Activated naive CD4-positive, alpha-beta T cell treated with anti-CD3 and anti-CD28 coated beads, Interleukin-2, amount 10 ng/mL, durations not matched to agents 7 days and 5 days (primary cell): ENCODE measurements at places on chromosomes 4 and X.

GRCh38 chrX:48599341-48599740, 2.0 kb downstream of the WDR13 start:
- no peak for DNase-seq

DNA sequence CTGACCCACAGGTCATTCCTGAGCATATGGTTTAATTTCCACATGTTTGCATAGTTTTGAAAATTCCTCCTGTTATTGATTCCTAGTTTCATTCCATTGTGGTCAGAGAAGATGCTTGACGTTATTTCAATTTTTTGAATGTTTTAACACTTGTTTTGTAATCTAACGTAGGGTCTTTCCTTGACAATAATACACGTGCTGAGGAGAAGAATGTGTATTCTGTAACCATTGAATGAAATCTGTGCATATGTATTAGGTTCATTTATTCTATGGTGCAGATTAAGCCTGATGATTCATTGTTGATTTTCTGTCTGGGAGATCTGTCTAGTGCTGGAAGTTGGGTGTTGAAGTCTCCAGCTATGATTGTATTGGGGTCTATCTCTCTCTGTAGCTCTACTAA, 486.4 kb upstream of the RPS6KA3 start:
- no peak for DNase-seq

DNA sequence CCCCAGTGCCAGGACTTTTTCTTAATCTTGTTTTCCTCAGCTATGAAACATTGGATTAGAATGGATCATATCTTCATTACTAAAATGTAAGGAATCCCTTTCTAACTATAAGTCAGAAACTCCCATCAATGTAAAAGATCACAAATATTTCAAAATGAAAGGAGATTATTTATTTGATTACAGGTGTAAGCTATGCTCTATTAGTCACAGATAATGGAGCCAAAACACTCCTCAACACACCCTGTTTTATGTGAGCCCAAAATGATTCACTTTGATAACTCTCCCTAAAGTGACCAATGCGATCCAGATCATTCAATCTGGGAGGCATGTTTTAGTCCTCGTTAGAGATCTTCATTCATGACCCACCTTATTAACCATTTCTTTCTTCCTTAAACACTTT, 566.7 kb upstream of the TENM3 start:
- no peak for DNase-seq

DNA sequence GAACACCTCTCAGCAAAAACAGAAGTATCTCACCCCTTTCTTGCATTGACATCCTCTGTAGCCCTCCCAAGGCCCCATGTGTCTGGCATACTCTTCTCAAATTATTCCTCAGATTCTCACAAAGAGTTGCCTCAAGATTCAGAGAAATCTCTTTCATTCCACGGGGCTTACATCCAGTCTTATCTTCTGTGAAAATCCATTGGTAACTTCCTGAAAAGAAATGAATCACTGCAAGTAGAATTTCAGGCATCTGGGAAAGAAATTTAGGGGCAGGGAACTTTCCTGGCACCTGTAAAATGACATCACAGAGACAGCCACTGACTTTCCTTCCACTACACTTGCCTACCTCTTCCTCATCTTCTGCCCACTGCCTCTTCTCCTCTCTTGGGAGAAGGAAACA, 182.5 kb upstream of the ARHGEF9 start:
- no peak for DNase-seq

DNA sequence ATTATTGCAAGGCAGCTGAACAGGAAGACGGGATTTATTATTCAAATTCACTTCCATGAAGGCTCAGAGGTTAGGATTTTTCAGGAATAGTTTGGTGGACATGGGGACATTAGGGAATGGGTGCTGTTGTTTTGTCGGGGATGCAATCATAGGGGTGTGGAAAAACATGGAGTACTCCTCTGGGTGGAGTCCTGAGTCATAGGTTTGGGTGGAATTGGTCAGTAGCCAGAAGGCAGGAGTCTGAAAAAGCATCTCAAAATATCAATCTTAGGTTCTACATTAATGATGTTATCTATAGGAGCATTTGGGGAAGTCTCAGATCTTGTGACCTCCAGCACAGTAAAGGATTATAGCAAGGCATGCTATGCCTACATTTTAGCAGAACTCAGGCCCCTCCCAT, 14.5 kb upstream of the ETNPPL start:
- no peak for DNase-seq

DNA sequence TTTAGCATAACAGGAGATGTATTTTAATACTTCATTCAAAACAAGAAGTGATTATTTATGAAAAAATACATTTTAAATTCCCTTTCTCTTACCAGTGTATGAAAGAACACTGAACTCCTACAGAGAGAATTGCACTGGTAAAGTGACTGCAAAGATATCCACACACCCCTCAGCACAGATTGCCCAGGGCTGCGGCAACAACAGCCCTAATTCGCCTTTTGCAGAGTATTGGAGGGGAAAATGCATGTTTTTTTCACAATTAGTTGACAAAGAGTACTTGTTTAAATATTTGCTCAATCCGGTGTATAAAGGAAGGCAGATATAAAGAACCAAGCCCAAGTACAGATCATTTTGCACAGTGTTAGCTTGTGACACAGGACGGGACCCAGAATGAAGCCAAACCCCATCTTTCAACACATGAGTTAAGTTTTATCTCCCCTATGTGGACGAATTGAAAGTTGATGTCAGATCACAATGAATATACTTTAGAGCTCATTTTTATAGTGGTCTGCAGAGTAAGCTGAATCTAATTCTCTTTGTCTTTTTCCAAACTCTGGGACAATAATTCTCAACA, 551.4 kb upstream of the IGFBP7 start:
- no peak for DNase-seq

- DNase-seq, result no peak
Measured at GRCh38 chrX:39667191-39667590, 430.6 kb downstream of the BCOR start.

DNA sequence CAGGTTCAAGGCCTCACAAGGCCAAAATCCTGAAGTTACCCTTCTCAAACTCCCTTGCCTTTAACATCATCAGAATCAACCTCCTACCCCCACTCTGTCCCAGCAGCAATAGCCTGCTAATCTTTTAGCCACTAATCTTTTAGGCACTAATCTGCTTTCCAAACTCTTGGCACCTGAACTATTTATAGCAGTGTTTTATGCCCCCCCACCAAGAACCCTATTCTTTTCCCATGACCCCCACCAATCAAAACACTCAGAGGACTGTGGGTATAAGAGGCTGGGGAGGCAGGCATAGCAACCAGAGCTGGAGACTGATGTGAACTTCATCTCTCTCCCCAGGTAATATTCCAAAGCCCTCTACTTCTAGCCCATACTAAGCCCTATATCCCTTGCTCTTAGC, at the start of gene ARR3:
Gene ARR3, plus strand, starts transcription at position 301 of the 400 bp plus-strand sequence. CDS start 1,052 bp downstream, outside the sequence.
- DNase-seq, result no peak

DNA sequence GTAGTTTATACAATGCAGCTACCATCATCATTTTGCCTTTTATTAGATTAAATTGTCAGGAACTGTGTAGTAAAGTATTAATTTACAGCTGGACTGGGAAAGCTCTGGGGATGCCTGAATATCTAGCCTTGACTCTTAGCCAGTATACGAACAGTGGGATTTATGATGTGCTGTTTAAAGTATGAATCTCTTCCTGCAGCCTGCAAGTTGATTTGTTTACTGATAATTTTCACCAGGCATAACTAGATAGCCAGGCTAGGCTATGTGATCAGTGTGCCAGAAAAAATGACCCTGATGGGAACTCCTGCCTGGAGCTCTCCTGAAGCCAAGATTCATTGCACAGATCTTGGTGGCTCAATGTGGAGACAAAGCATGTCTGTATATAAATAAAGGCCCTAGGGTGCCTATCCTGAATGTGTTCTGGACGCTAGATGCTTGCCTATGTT, 119.2 kb downstream of the SCLT1 start:
- no peak for DNase-seq

DNA sequence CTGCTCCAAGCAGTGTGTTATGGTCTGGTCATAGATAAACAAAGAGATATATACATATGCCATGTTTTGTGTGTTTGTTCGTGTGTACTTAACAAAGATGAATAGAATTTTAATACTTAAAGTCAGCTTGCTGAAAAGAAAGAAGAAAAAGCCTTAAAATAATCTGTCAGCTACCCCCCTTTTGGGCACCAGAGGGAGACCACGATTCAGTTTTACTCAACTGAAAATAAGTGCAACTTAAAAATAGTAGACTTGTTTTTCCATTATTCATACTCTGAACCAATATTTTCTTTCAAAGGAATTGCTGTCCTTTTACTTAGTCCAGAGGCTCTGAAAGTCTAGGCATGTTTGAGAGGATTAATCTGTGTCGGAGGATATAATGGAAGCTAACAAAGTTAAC, 181.7 kb upstream of the AGTR2 start:
- no peak for DNase-seq

GRCh38 chrX:148784856-148785255, 284.4 kb downstream of the AFF2 start:
- DNase-seq, result no peak

DNA sequence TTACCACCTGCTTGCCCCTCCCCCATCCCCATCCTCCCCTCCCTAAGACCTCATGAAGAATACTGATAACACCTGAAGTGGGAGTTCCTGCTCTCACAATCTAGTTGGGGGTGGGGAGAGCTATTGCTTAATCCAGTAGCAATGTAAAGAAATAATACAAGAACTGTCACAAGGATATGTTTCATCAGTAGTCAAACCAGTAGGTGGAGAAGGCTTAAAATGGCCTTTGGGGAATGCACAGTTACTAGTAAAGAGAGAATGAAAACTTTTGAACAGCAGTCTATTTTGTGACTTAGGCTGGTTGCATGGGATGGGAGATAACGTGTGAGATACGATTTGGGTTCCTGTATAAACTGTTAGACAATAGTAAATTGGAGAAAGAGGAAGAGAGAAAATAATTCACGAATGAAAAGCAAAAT, 6.0 kb downstream of the GALNT7 start:
- DNase-seq, result no peak

DNA sequence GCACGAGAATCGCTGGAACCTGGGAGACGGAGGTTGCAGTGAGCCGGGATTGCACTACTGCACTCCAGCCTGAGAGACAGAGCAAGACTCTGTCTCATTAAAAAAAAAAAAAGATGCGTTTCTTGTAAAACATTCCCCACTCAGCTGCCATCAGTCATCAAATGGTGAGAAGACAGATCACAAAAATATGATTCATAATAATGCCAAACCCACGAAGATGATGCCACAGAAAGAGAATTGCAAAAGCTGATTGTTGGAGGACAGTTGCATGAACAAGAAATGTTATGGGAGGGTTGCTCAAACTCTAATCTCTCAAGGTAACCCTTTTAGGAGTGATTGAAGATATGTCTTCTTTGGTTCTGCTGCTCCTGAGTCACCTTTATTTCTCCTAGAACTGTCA, 21.4 kb upstream of the SMIM14 start:
- no peak for DNase-seq

DNA sequence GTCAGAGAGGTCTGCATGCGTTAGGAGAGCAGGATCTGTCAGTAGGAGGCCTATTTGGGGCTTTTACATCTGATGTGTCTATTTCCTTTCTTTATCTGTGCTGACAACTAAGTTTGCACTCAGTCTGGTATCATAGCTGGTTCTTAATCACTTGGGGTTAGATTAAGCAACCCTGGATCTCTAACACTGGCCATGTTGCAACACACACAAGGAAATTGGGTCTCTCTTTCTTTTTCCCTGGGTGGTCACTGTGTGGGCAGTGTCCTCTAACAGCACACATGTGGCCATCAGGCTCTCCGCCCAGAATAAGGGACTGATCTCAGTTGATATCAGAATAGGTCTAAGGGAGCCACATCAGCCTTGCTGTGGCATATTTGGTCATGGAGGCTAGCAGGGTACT, 38.9 kb downstream of the IGFBP7 start:
- no peak for DNase-seq

GRCh38 chrX:113873056-113873455, 710.8 kb upstream of the HTR2C start:
- no peak for DNase-seq

DNA sequence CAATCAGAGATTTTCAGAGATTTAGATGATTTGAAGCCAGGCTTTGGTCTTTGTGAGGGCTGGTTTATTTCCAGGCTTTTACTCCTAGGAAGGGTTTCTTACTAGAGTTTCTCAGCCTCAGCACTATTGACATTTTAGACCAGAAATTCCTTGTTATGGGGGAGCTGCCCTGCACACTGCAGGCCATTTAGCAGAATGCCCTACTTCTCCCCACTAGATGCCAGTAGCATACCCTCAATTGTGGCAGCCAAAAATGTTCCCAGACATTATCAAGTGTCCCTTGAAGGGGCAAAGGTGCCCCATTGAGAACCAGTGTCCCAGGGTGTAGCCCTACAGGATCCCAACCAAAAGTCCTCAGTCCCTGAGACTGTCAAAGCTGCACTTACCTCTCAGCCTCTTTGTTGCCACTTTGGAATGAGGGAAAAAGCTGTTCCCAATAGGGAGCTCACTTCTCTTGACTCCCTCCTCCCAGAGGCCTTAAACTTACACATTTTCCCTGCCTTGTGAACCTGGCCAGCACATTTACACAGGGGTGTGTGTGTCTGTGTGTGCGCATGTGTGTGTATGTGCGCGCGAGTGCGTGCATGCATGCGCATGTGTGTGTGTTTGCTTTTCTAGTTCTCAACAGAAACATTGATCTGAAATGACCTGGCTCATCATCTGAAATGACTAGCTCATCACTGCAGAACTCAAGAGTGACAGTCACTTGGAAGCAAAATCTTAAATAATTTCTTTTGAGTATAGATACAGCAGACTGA, 231.4 kb downstream of the QDPR start:
- DNase-seq, result no peak

DNA sequence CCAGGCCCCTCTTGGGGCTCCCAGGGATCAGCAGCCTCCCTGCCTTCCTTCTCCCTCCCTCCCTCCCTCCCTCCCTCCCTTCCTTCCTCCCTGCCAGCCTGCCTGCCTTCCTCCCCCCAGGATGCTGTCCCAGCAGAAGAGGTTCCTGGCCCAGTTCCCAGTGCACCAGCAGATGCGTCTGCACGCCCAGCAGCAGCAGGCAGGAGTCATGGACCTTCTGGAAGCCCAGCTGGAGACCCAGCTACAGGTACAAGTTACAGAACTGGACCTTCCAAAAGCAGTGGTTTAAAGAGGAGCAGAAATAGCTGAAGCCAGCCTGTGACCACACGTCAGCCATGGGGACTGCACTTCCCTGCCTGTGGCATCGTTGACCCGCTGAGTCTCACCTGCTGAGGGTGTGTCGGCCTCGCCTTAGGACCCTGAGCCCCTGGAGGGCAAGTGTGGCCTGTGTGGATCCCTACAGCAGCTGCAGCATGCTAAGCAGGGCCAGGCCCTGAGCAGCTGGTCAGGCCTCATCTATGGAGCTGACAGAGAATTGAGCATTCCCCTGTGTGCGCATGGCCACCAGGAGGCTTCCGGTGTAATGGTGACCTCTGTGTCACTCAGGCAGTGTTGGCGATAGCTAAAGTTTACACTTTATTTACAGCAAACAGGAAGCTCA, 84.7 kb downstream of the CRMP1 start:
- no peak for DNase-seq

DNA sequence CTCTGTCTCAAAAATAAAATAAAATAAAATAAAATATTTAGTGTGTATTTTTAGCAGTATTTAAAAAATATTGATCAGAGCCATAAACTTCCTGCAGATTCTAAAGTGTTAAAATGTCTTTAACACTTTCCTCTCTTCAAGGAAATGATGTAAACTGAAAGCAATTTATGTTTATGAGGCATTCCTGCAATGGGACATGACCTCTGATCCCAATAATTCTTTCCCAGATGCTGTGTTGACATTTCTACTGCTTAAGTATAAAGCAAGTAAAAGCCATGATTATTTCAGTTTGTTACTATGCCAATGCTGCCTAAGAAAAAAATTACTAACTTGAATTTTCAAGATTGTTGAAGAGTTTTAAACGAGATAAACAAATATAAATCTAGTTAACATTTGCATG, 29.0 kb downstream of the COQ2 start:
- DNase-seq, result no peak

GRCh38 chrX:153379971-153380581, 21.1 kb downstream of the PNMA6E start:
- no peak for DNase-seq
